ENCODE measurements at places on chromosomes 2 and 18.

DNA sequence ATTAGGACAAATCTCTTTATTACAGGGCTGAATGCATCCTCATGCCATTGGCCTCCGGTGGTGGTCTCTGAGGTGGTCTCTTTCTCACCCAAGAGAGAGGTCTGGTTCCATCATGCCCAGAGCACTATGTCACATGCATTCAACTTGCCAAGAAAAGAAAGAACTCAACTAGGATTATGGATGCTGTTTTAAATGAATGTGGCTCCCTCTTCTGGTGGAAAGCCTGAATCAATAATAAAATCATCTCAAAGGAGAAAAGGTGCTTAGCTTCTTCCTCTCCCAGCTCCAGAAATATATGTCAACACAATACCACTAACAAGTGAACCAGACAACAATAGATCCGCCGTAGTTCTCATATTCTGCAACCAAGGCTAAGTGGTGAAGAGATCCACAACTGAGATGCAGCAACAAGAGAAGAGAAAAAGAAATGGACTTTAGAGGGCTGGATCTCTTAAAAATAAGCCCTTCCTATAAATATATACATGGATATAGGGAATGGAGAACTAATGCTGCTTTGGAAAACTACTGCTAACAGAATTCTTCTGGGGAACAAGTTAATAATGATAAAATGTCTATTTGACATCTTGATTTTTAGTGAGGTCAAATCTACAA lies 396.8 kb downstream of the NCKAP5 start:
- peak; percentile 58 for DNase-seq

- no peak for DNase-seq
These were observed 149.6 kb downstream of the ACKR3 start for GRCh38 chr2:236719192-236719635.

DNA sequence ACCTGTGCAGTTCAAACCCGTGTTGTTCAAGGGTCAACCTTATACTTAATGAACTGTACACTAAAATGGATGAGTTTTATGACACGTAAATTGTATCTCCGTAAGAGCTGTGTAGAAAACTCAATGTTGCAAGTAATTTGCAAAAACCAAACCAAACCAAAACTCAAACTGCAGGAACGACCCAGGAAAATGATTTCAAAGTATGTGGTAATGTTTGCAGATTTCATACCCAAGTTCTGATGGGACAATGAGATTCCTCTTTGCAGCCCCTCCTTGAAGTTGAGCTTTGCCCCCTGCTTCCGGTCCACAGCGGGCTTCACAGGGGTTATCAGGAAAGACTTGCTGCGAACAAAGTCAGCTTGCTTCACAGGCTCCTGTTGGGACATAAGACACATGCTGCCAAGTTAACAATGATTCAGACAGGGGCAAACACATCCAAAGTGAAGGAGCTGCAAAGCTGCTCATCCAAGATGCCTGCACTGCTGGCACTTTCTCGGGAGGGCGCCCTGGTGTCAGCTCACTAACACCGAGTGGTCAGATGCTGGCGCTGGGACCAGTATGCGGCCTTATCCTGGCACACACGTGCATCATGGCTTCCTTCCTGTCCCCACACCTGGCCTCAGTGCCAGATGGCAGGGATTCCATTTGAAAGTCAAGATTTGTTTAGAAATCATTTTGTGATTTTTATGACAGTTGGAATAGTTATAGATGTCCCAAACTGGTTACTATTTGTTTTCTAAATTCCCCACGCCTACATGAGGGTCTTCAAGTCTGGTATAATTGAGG lies 65.2 kb upstream of the MGAT4A start:
- DNase-seq = peak; percentile 100

GRCh38 chr2:168848225-168848624 lies 42.0 kb downstream of the SPC25 start:
- DNase-seq = no peak

DNA sequence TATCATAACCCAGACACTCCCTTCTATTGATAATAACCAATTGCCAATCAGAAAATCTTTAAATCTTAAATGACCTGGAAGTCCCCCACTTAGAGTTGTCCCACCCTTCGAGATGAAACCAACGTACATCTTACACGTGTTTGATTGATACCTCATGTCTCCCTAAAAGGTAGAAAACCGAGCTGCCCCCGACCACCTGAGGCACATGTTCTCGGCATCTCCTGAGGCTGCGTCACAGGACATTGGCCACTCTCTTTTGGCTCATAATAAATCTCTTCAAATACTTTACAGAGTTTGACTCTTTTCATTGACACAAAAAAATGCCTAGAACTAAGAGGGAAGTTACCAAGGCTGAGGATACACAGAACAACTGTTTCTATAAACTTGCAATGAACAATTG lies 190.0 kb downstream of the RTP5 start:
- DNase-seq = no peak

GRCh38 chr2:141767051-141767450 lies 363.8 kb downstream of the LRP1B start:
- no peak for DNase-seq

Data from HepG2 (cell line).